ENCODE measurements at places on chromosomes 3 and 15.

DNA sequence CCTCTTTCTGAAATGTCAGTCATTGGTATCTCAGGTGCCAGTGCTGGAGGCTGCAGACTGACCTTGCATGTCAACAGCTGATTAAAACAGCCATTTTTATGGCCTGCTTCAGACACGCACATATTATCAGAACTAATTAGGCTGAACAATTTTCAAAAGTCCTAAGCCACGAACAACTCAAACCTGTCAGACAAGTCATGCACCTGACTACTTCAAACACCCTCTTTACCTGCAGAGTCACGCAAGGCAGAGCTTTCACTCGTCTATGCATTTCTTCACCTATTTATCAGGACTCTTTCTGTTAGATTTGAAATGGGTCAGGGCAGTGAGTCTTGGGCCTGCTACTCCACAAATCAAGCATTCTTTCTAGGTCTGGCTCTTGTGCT lies 26.7 kb downstream of the CLK3 start:
- no peak for DNase-seq

DNA sequence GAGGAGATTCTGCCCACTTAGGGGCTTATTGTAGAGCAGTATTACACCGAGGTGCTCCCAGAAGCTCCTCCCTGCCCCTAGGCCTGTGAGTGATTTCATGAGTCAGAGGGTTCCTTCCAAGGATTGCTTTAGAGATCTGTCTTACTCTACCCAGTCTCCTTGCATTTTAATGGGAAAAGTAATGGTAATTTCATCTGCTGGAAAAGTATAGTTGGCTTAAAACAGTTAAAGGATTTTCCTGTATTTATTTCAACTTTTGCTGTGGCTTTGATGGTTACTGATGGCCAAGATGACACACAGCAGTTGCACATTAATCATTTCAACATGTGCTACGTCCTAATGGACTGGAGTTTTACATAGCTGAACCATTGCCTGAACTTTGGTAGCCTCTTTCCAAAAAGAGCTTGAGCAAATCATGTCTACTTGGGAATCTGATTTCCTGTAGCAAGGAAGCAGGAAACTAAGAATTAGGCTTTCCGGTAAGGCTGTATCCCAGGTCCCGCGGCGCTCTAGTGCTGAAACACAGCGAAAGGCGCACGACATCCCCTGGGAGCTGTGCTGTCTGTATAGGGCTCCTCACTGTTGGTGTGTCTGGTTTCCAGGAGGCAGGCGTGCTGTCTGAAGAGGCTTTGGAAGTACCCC lies 9.2 kb upstream of the PGPEP1L start:
- no peak for DNase-seq

DNA sequence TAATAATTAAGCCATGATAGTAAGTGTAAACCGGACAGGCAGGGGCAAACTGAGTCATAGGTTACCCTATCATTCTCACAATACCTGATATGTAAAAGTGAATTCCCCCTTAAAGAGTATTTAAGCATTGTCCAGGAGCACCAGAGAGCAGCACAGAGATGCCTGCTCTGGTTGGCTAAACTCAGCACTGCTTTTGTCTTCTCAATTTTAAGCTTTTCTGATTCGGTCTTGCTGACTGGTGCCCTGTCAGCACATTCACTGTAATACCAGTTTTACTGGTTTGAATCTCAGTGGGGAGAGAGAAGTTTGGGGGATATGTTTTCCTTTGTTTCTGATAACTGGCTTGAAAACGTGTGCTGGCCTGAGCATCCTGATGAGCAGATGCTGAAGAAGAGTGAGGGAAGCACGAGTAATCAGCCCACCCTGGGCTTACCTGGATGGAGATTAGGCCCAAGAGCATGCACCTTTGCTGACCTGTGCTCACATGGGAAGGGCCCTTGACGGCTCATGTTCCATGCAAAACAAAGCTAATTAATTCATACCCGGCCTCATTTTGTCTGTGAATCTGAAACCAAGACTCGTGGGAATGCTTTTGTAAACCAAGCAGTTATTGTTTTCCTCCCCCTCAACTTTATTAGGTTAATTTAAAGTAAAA lies 208.5 kb upstream of the MRPL3 start:
- no peak for DNase-seq

DNA sequence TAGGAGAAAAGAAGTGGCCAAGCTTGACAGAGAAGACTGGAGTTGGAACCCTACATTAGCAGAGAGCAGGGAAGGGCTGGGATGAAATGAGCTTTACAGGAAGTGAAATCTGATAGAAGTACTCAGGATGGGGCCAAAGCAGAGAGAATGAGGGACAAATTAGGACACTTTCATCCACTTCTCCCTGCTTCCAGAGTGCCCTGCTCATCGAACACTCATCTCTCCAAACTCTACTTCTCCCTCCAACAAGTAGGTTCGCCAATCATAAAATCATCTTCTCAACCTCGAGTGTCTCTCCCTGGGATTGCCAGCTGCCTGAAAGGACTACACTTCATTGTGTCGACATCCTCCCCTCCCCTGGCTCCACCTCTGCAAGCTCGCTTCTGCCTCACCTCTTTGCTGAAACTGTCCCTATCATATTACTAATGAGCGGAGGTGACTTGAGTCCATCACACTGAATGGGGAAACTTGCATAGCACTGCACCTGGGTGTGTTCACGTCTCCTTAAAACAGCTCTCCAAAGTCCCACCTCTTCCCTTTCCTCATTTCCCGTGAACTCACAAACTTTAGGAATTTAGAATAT lies 365.8 kb downstream of the FOXP1 start:
- DNase-seq, result no peak

DNA sequence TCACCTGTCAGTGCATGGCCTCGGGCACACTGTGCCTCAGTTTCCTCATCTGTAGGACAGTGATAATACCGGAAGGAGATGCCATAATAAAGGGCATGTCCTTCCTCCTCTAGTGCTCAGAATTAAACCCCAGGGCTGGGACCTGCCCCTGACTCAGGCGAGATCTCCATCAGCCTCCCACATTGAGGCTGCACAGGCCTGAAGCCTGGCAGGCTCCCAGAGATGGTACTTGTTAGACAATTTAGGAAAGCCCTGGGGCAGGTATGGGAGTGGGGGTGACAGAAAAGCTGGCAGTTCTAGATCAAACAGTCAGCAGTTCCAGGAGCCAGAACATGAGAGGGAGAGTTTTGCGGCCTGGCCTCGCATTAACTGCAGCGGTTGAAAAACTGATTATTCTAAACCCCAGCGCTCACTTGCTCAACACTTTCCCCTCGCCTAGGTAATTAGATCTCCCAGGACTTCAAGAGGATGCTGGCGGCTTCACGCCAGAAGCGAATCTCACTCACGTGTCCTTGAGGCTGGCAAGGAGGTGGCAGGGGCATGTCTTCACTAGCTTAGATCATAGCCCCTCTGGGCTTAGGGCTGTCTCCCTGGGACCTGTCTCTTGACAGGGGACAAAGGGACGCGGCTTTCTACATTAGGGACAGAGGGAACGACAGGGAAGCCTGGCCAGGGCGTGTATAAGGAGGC lies 73.1 kb downstream of the ATP2B2 start:
- DNase-seq, result no peak

DNA sequence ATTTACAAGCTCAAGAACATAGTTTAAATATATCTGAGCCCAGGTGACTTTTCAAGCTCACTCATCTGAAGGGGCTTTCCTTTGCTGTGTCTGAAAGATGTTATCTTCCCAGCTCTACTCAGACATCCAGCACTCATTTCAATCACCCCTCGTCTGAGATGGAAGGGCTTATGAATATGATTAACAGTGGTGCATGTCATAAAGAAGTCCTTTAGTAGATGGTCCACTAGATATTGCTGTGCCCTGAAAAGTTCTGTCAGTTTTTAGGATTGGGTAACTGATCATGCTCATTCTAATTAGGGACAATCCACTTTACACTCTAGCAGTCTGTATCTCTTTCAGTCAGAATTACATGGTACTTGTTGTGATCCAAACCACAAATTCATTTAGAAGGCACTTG lies 28.3 kb downstream of the RETNLB start:
- DNase-seq, result no peak

DNA sequence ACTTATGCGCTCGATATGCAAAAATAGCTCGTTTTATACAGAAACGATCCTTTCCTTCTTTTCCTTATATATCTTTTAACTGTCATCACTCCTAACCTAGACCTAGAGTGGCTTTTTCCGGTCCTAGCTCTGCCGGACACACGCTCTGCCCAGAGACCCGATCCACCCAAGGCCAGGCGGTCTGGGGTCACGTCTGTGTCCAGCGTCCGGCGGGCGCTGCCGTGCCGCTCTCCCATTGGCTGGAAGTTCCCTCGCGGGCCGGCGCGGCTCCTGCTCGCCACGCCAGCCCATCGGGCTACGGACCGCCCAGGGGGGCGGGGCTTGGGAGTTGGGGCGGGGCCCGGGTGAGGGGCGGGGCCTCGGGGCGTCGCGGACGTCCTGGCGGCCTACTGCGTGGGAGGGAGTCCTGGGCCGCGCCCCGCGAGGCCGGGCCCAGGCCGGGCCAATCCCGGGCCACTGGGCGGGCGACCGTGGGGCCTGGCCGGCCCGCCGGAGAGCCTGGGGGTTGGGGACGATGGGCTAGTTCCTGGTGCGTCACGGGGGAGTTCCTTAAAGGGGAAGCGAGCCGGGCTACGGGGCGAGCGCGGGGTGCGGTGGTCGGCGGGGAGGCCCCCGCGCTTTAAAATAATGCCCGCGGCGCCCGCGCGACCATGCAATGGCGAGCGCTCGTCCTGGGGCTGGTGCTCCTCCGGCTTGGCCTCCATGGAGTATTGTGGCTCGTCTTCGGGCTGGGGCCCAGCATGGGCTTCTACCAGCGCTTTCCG lies at the start of gene EDEM1:
Gene EDEM1 (plus strand): TSS at position 552 of the 764 bp plus-strand sequence. CDS start 99 bp downstream, at position 651.
- DNase-seq, result peak; percentile 96

- no peak for DNase-seq
These were observed 17.7 kb downstream of the REC114 start for GRCh38 chr15:73460662-73461061.

DNA sequence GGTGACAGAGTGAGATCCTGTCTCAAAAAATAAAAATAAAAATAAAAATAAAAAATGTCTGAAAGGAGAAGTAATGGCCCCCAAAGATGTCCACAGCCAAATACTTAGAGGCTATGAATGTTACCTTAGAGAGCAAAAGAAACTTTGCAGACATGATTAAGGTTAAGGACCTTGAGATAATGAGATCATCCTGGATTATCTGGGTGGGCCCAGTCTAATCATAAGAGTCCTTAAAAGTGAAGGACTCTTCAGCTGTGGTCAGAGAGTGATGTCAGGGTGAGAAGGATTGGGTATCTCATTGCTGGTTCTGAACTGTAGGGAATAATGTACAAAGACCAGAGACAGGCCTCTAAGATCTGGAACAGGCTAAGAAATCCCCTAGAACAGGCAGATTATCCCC lies 84.9 kb upstream of the POU1F1 start:
- DNase-seq, result no peak

DNA sequence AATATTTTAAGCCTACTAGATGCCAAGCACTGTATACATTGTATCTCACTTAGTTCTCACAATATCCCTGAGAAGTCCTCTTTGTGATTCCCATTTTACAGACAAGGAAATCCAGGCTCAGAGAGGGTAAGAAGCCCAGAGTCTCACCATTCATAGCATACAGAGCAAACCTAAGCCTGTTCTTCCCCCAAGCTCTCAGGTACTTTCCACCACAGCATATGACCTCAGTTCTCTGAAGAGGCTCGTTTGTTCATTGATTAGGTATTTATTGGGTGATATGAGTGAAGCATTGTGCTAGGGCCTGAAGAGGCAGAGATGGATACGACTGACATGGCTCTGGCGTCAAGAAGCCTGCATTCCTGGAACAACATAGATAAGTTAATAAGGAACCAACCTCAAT lies 310.9 kb upstream of the UMPS start:
- no peak for DNase-seq

DNA sequence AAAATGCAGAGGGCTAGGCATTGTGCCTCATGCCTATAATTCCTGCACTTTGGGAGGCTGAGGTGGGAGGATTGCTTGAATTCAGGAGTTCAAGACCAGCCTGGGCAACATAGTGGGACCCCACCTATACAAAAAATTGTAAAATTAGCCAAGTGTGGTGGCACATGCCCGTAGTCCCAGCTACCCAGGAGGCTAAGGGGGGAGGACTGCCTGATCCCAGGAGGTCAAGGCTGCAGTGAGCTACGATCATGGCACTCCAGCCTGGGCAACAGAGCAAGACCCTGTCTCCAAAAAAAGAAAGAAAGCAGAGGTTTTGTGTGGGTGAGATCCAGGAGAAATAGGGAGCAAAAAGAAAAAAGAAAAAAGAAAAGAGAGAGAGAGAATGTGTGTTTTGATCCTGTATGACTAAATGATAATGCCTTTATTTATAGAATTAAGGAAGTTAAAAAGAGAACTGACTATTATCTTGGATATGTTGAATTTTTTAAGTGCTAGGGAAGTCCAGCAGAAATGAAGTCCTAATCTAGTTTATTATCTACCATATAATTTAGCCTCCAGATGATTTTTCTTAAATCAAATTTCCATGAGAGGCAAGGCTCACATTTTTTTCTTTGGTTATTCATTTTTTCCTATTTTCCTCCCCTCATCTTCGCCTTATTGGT lies 4.8 kb downstream of the TTBK2 start:
- no peak for DNase-seq
